ENCODE measurements at places on chromosomes 16 and 17.

DNA sequence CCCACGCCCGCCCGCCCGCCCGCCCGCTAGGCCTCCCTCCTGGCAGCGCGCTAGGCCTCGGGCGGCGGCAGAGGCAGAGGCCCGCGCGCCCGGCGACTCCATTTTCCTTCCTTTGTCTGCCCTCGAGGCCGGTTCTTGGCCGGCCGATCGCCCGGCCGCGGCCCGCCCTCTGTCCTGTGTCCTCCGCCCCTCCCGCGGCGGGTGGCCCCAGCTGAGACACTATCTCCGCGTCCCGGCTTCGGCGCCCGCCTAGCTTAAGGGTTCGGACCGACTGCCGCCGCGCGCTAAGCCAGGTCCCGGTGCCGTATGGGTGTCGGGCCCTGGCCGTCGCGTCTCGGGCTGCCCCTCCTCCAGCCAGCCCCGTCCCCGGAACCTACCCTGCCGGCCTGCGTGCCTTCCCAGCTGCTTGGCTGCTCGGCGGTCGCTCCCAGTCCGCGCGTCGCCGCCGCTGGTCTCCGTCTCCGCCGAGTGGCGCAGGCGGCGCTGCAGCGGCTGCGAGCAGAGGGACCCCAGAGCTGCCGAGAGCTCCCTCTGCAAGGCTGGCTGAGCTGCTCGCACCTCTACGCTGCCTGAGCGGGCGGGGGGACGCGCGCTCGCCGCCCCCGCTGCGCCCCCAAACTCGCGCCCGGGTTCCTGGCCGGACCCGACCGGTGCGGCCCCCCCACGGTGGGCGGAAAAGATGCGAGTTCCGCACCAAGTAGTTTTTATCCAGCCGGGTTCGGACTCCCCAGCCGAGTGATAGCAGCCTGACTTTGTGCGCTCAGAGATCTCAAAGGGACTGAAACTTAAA is 787 bp downstream of the CTCF start:
- peak; percentile 55 for DNase-seq

- DNase-seq, result peak; percentile 72
Observed at GRCh38 chr16:89721546-89722391, 432 bp downstream of the ZNF276 start.

DNA sequence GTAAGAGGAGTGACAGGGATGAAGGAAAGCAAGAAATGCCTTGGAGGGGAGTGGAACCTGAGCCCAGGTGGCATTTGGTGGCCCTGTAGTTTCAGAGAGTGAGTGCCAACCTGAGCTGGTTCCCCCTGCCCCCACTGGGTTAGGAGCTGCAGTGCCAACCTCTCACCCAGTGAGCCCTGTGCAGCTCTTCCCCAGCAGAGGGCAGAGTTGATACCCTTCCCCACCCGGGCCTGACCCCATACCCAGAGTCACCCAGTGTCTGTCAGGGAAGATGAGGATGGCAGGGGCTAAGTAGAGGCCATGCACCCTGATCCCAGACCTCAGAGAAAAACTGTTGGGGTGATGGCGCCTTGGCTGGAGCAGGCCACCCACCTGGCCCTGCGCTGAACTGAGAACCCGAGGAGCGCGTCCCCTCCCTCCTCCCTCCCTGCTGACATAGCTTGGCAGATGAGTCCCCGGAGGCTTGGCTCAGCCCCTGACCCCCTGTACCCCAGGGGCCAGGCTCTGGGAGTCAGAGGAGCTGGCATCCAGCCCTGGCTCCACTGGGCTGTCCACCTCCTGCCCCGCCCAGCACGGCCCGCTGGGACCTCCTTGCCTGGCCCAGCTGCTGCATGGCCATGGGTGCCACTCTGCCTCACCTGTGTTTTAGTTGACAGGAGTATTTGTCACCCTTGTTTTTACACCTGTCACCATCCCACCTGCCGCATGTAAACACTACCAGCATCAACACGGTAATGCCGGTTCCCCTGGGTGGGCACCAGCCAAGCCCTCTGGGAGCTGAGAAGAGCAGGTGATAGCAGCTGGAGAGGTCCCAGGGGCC is 113.9 kb downstream of the AMFR start:
- no peak for DNase-seq

GRCh38 chr17:4393806-4394205 is 27.3 kb upstream of the UBE2G1 start:
- DNase-seq, result no peak

- peak; percentile 8 for DNase-seq
Observed at GRCh38 chr16:8729779-8730334, 55.4 kb downstream of the ABAT start.

- no peak for DNase-seq
Observed at GRCh38 chr17:79907850-79908249, 68.6 kb upstream of the CBX4 start.

GRCh38 chr17:29933379-29933778 is 3.4 kb upstream of the SSH2 start:
- no peak for DNase-seq

All from inflammatory macrophage treated with lipopolysaccharide for 4 hours (primary cell).